ENCODE measurements at places on chromosomes 7 and 10.

- DNase-seq = no peak
Measured at GRCh38 chr7:159177284-159177953, 32.8 kb upstream of the VIPR2 start.

DNA sequence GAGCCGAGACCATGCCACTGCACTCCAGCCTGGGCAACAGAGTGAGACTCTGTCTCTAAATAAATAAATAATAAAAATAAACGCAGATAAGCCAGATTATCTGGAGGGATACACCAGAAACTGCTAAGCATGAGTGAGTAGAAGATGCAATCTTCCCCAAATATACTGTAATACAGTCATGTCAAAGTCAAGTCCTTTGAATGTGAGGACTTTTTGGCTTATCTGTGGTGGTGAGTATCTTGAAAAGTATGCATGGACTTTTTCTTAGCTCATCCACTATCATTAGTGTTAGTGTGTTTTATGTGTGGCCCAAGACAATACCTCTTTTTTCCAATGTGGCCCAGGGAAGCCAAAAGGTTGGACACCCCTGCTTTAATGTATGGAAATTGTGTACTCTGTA, 44.7 kb upstream of the PITRM1 start:
- no peak for DNase-seq

DNA sequence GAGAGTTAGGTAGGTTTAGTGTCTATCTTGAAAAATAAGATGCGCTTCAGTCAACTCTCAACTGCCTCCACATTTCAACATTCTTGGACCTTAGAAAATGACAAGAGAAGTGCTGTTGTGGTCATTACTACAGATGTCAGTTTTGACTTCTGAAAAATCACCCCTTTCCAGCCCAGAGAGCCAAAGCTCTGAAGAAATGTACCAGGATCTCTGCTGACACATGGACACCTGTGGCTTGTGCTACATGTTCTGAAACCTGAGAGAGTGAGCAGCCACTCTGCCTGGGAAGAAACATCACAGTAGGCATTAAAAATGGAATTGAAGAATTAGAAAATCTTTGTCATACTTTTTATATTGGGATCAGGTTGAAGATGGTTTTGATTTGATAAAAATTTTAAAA, 35.9 kb upstream of the FEZF1 start:
- DNase-seq = no peak

GRCh38 chr10:34717429-34717828, 97.7 kb downstream of the PARD3 start:
- no peak for DNase-seq

DNA sequence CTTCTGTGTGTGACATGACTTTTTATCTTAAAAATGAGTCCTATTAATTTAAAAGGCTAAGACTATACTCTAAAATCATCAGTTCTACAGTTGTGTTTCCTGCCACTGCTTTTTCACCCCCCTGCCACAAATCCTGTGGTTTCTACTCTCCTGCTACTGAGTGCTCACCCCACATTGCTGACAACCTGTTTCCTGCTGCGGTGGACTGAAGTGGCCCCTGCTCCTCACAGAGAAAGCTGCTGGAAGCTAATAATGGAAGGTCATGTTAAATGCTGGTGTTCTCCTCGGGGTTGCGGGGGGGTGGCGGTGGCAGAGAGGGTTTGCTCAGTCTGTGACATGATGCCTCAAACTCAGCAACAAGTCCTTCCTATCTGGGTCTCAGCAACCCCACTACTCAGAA, 113.2 kb upstream of the INHBA start:
- DNase-seq = no peak
